ENCODE measurements at places on chromosomes 6 and 20. TPM values are rescaled to one million over a fixed set of nuclear protein-coding genes. Genes with fewer than 3 reads are reported as not detected.

GRCh38 chr6:14656649-14657048, 539.1 kb downstream of the CD83 start:
- no peak for DNase-seq
- H3K27me3 ChIP-seq, result peaks cover 17% of the 10 kb centered on the region
- H3K4me3 ChIP-seq, result no peak overlapping the region
- H3K4me1 ChIP-seq, result peaks cover 30% of the 10 kb centered on the region
- H3K27ac ChIP-seq, result peak overlapping the region; percentile 47

- DNase-seq, result no peak
- H3K27ac ChIP-seq, result no peak overlapping the region
- H3K4me3 ChIP-seq, result no peak overlapping the region
- H3K36me3 ChIP-seq, result peaks cover 14% of the 10 kb centered on the region
- no peaks in the 10 kb centered on the region for H3K4me1 ChIP-seq
Measured at GRCh38 chr6:158900663-158901312, 81.6 kb upstream of the EZR start.

DNA sequence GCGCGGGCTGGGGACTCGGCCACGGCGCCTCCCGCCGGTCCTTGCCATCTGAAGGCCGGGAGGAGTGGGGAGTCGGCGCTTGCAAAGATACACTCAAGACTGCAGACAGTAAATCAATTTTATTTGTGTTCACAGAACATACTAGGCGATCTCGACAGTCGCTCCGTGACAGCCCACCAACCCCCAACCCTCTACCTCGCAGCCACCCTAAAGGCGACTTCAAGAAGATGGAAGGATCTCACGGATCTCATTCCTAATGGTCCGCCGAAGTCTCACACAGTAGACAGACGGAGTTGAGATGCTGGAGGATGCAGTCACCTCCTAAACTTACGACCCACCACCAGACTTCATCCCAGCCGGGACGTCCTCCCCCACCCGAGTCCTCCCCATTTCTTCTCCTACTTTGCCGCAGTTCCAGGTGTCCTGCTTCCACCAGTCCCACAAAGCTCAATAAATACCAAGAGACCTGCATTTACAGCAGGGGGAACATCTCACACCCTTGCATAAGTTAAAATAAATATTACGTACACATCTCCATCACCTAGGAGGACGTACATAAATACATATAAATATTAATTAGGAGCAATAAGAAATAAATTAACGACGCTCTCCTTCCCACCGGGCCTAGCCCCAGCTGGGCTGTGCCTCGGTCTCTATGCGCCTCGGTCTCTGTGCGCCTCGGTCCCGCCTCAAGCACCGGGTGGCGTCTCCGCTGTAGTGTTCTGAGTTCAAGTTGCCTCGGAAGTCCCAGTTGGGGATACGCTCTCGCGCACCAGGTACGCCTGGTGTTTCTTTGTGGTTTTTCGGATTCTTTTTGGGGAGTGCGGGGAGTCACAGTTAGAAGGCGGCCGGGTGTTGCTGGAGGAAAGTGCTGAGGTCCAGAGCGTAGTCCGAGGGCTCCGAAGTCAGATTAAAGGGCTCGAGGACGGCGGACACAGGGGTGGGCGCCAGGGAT, 889 bp upstream of the FLOT1 start:
- peak; percentile 52 for DNase-seq
- H3K27ac ChIP-seq, result peak overlapping the region; percentile 85
- H3K4me3 ChIP-seq, result peak overlapping the region; percentile 92
- H3K4me1 ChIP-seq, result peaks cover 59% of the 10 kb centered on the region
- peaks cover 42% of the 10 kb centered on the region for H3K36me3 ChIP-seq

GRCh38 chr6:115194981-115195638, 852.3 kb upstream of the HS3ST5 start:
- H3K4me1 ChIP-seq, result no peaks in the 10 kb centered on the region
- H3K4me3 ChIP-seq, result no peak overlapping the region
- H3K27ac ChIP-seq, result no peak overlapping the region
- no peaks in the 10 kb centered on the region for H3K36me3 ChIP-seq
- no peaks in the 10 kb centered on the region for H3K27me3 ChIP-seq
- no peak for DNase-seq

DNA sequence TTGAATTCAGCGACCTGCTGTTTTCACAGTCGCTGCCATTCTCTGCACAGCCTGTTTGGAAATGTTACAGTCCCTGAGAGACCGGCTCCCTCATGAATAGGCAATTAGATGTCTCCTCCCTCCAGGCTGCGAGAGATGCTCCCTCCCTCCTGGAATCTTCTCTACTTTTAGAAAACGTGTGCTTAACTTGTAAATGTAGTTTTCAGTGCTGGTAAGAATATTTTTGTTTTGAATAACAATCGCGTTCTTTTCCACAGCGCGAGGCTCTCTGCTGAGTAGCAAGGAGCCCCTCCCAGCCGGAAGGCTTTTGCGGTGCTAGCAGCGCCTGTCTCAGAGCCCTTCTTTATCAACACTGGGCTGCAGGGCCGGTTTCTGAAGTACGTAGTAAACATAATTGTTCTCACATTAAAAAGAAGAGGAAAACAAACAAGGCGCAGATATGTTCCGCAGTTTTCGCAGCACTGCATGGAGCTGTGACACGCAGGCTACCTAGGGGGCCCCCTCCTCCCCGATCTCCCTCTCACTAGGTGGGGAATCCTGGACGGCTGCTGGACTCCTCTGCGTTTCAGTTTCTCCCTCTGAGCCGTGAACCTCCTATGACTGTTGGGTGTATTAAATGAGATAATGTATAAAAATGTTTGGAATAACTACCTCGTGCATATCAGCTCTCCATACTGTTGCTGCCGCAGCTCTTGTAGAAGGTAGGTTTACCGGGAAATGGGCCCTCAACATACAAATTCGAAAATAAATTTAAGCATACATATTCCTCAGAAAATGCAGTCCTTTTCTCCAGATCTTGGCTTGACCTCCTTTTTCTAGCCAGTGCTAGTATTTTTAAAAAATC, 79.0 kb upstream of the SPACA1 start:
- DNase-seq, result peak; percentile 22
- no peaks in the 10 kb centered on the region for H3K36me3 ChIP-seq
- H3K4me3 ChIP-seq, result no peak overlapping the region
- no peaks in the 10 kb centered on the region for H3K4me1 ChIP-seq
- peaks cover 2% of the 10 kb centered on the region for H3K27me3 ChIP-seq
- no peak overlapping the region for H3K27ac ChIP-seq

GRCh38 chr20:12914804-12915203, 94.0 kb upstream of the SPTLC3 start:
- no peaks in the 10 kb centered on the region for H3K4me1 ChIP-seq
- no peak for DNase-seq
- no peaks in the 10 kb centered on the region for H3K36me3 ChIP-seq

DNA sequence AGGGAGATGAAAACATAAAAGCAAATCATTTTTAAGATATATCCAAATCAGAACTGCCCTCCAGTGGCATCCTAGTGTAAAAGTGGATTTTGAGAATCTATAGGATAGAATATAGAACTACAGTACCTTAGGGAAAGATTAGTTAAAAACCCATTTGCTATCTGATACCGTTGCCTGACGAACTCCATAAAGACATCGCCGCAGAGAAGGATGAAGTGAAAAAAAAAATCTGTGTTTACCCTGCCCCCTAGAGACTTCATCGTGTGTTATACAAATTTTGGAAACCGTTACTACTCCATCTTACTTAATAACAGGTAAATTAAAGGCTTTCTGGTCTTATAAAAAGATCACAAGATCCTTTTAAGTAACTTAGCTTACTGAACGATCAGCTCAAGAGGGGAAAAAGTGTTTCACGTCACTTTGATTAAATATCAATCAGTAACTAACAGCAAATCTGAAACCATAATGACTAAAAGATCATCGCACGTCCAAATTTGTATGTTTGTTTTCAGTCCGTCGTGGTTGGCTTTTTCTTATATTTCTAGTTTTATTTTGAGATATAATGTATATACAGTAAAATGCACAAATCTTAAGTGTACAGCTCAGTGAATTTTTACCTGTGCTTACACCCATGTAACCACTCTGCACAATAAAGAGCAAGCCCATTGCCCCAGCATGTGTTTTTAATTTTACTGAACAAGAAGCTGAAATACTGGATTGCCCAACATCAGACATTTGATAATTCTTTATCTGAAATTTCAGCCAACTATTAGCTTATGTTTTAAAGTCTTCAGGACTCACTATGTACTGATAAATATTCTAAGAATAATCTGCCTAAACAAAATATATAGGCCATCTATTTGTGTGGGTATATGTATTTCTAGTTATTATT, 881 bp upstream of the MCM3 start:
- H3K4me1 ChIP-seq, result peaks cover 47% of the 10 kb centered on the region
- no peak overlapping the region for H3K27ac ChIP-seq
- no peak for DNase-seq
- no peak overlapping the region for H3K4me3 ChIP-seq
- no peaks in the 10 kb centered on the region for H3K27me3 ChIP-seq

DNA sequence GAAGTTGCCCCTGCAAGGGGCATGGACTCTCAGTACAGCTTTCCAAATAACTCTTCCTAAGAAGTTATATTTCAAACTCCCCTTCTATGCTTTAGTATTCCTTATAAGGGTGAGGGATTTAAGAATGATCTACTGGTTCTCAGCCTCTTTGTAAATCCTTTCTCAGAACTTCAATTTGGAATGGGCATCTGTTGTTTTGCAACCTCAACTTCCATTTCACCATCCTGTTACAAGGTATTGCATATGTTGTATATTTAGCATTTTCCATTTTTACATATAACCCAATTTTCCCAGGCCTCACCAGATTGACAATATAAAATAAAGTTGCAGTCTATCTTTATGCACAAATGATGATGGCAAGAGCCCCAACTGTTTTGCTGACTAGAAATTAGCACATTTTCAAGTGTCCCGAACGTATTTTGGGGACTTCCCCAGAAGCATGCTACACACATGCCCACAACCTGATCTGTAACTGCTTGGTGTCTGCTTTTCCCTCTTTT, 154.9 kb upstream of the CARMIL1 start:
- H3K36me3 ChIP-seq, result peaks cover 78% of the 10 kb centered on the region
- H3K4me3 ChIP-seq, result no peak overlapping the region
- H3K27ac ChIP-seq, result no peak overlapping the region
- H3K4me1 ChIP-seq, result peaks cover 72% of the 10 kb centered on the region
- no peaks in the 10 kb centered on the region for H3K27me3 ChIP-seq
- DNase-seq, result no peak

GRCh38 chr20:8310618-8311017, 178.6 kb downstream of the PLCB1 start:
- H3K4me3 ChIP-seq, result no peak overlapping the region
- no peaks in the 10 kb centered on the region for H3K27me3 ChIP-seq
- no peak for DNase-seq
- no peak overlapping the region for H3K27ac ChIP-seq
- peaks cover 1% of the 10 kb centered on the region for H3K4me1 ChIP-seq

DNA sequence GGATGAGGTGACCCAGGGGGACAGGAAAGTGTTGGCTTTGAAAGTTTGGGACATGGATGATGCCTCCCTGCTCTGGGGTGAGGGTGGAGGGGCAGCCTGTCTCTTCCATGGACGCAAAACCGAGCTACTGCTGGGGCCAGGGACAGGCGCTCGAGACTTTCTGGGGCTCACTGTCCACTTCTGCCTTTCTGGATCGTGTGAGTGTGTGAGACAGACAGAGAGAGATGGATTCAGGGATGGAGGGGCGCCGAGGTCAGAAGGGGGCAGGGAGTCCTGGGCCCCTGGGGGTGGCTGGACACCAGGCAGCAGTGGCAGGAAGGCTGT, 78.0 kb upstream of the GATA5 start:
- H3K27ac ChIP-seq, result no peak overlapping the region
- peaks cover under 1% of the 10 kb centered on the region for H3K4me1 ChIP-seq
- no peak overlapping the region for H3K4me3 ChIP-seq
- H3K36me3 ChIP-seq, result no peaks in the 10 kb centered on the region
- peaks cover 23% of the 10 kb centered on the region for H3K27me3 ChIP-seq
- DNase-seq, result no peak

GRCh38 chr6:39821046-39821740, 29.0 kb downstream of the DAAM2 start:
- H3K36me3 ChIP-seq, result no peaks in the 10 kb centered on the region
- no peak for DNase-seq
- H3K27ac ChIP-seq, result no peak overlapping the region
- no peaks in the 10 kb centered on the region for H3K27me3 ChIP-seq
- H3K4me1 ChIP-seq, result no peaks in the 10 kb centered on the region
- no peak overlapping the region for H3K4me3 ChIP-seq

DNA sequence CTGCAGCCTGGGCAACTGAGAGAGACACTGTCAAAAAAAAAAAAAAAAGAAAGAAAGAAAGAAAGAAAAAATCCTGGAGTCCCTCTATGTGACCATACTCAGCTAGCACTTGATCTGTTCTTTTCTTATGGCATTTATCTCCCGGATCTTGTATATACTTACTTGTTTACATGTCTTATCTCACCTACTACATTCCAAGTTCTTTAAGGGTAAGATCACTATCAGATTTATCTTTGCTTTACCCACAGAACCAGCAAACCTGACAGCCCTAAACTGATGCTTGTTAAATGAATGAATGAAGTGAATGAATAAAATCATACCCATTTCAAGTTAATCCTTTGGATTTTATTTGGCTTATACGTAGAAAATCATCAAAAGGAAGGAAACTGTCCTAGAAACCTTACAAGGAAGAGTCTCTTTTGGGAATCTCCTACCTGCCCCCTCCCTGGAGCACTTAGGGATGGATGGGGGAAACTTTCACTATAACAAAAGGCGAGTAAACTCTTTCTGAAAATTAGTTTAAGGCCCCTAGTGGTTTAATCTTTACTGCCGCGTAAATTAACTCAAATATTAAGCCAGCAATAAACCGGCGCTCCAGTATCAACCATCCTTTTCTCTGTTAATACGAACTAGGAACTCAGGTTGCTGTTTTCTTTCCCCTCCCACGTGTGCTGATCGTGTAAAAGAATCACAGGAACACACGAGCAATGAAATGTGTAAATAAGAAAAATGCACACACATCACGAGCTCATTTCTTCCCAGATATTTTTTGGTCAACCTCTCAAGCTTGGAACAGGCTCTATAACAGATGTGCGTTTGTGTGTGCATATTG, 1.3 kb upstream of the UTRN start:
- peak overlapping the region; percentile 89 for H3K4me3 ChIP-seq
- no peak for DNase-seq
- H3K36me3 ChIP-seq, result no peaks in the 10 kb centered on the region
- peaks cover 21% of the 10 kb centered on the region for H3K4me1 ChIP-seq

- no peak for DNase-seq
- no peaks in the 10 kb centered on the region for H3K27me3 ChIP-seq
- no peaks in the 10 kb centered on the region for H3K36me3 ChIP-seq
- no peak overlapping the region for H3K4me3 ChIP-seq
- no peaks in the 10 kb centered on the region for H3K4me1 ChIP-seq
Measured at GRCh38 chr6:159378411-159379328, 209.5 kb downstream of the FNDC1 start.

Gene LYRM2
- total RNA-seq, result 34.4 TPM

Gene CAP2
- not detected for total RNA-seq

Gene TMEM244
- total RNA-seq, result not detected

Gene TNXB
- total RNA-seq, result 6.4 TPM

Gene CCM2L
- total RNA-seq, result not detected

Gene SPATS1
- total RNA-seq, result not detected

Gene CLDN20
- not detected for total RNA-seq

Gene ENPP4
- 9.4 TPM for total RNA-seq

Gene CCN6
- total RNA-seq, result not detected

Gene CDH26
- 0.86 TPM for total RNA-seq
